ENCODE measurements at places on chromosomes 12 and 14.

DNA sequence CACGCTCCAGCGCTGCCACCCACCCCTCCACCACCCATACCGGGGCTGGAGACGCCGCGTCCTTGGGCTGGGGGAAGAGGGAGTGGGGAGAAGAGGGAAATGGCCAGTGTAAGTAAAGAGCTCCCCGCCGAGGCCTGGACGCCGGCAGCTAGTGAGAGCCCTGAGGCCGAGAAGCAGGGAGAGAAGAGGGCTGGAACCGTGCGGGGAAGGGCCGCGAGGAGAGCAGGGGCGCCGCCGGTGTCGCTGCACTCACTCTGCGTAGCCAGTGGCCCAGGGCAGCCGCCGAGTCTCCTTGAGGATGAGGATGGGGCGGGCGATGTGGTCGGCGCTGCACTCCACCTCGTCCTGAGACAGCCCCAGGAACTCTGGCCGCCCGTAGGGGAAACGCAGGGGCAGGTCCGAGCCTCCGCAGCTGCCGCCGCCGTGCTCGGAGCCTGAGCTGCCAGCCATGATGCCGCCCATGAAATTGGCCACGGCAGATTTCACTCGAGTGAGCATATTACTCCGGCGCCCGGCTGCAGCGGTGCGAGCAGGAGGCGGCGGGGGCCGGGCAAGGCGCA is 631 bp downstream of the PPM1H start:
- DNase-seq = no peak

DNA sequence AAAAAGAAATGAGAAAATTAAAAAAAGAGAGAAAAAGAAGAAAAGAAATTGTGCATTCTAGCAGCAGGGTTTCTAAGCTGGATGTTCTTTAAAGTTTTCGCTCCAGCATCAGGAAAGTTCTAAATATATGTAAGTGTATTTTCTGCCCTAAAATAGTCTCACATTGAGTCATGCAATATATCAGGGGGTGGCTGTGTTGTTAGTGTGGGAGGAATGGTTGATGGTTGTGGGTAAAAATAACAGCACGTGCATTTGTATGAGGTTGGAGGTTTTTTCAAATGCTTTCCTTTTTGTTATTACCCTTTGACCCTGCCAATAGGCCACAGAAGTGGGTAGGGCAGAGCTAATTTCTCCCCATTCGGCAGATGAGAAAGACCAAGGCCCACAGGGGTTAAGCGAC is 65.1 kb upstream of the FBXO21 start:
- DNase-seq = no peak

GRCh38 chr12:28023156-28023887 is 50.8 kb upstream of the PTHLH start:
- no peak for DNase-seq

- no peak for DNase-seq
Measured at GRCh38 chr12:79400481-79400880, 290.3 kb downstream of the PAWR start.

DNA sequence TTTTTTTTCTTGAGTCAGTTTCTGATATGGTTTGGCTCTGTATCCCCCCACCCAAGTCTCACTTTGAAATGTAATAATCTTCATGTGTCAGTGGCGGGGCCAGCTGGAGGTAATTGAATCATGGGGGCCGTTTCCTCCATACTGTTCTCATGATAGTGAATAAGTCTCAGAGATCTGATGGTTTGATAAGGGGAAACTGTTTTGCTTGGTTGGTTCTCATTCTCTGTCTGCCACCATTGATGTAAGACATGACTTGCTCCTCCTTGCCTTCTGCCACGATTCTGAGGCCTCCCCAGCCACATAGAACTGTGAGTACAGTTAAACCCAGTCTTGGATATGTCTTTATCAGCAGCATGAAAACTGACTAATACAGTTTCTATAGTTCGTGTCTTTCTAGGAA is 42.9 kb downstream of the WNK1 start:
- no peak for DNase-seq

GRCh38 chr14:65096323-65097089 is 5.8 kb downstream of the MAX start:
- DNase-seq = no peak
